NCI-H1092 (cell line): ENCODE measurements at places on chromosomes 4 and X.

DNA sequence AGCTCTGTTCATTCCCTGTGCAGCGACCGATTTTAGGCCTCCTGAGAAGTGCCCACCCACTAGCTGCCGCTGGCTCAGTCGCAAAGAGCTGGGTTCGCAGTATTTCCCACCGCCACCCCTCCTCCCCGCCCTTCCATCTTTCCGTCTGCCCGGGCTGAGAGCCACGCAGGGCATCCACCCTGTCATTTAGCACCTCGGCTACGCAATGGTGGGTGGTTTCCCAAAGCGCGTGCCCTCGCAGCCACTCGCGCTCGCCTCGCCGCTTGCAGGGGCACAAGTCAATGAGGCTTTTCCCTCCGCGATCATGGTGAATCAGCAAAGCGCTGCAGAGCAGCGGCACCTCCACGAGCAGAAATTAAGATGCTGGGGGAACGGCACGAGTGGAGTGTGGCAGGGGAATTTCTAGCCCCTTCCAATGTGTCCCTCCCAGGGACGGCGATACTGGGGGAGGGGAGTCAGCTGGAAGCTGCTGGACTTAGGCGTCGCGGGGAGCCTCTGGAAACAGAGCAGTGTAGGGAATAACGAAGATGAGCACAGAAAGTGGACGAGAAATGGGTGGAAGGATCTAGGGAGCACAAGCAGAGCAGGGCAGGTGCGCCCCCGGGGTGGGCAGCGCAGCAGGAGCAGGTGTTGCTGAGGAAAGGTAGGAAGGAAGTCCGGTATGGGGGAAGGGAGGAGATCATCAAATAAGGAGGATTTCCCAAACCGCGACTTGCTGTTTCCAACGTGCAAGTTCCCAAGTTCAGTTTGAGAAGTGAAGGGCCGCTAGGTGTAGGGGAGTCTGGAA is 2.4 kb upstream of the PTCHD1 start:
- peak; percentile 6 for DNase-seq

GRCh38 chr4:100681289-100681688 is 163.5 kb upstream of the EMCN start:
- no peak for DNase-seq

GRCh38 chrX:122279746-122280145 is 904.3 kb upstream of the GRIA3 start:
- no peak for DNase-seq

DNA sequence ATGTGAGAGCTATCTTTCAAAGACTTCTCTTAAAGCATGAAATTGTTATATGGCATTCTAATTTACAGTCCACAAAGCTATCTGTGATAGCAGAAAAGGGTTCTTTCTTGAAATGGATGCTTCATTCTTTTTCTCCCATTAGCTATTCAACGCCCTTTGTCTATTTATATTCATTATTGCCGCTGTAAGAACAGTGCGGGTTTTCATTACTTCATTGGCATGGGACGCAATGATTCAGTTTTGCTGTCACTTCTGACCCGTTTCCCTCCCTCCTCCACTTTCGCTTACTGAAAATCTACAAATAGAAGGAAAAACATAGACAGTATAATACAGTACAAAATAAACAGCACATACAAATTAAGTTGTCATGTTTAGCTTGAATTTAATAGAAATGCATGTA is 394.6 kb downstream of the PCDH7 start:
- DNase-seq: no peak

DNA sequence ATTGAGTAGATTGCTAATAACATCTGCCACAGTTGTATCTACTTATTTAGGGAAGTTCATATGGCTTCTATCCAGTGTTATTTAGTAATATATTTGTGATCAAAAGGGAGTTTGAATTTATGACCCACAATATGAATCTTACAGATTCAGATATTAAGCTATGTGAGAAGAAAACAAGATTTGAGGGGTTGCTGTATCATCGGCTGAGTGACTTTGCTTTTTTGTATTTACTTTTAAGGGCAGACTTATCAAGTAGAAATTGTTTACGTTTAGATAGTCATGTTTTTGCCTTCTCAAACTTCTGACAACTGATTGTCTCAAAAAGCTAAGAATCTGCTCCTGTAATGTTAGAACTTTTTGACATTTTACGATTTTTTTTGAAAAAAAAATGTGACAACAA is 17.2 kb upstream of the DCK start:
- DNase-seq: no peak
